AG04450 (cell line): ENCODE measurements at places on chromosomes 4 and X. TPM values are rescaled to one million over a fixed set of nuclear protein-coding genes. Genes with fewer than 3 reads are reported as not detected.

GRCh38 chr4:95548738-95549245, at the start of gene UNC5C:
Gene UNC5C, minus strand, starts transcription at chr4:95548973.
- no peak for DNase-seq

DNA sequence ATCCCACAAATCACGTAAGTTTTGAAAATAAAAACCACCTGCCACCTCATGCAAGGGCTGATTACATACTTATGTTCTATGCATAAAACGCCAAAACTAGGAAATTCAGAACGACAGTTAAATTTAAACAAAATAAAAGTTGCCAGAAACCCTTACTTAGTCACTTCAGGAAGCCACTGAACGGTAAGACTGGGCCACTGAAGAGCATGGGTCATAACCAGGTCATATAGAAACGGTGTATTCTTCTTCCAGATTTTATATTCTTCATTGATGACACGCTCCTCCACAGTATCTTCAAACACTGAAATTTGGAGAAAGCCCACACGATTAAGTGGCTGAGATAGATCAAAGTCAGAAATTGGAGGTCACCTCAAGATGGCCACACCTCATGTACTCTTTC, 1.2 kb downstream of the RBBP7 start:
- no peak for DNase-seq

- no peak for DNase-seq
Observed at GRCh38 chr4:129966175-129966574, 870.2 kb downstream of the C4orf33 start.

- no peak for DNase-seq
Observed at GRCh38 chrX:66039944-66040343, at the start of gene VSIG4. Gene VSIG4, minus strand, starts transcription at chrX:66040080. Its CDS starts 82 bp downstream, at chrX:66039998.

DNA sequence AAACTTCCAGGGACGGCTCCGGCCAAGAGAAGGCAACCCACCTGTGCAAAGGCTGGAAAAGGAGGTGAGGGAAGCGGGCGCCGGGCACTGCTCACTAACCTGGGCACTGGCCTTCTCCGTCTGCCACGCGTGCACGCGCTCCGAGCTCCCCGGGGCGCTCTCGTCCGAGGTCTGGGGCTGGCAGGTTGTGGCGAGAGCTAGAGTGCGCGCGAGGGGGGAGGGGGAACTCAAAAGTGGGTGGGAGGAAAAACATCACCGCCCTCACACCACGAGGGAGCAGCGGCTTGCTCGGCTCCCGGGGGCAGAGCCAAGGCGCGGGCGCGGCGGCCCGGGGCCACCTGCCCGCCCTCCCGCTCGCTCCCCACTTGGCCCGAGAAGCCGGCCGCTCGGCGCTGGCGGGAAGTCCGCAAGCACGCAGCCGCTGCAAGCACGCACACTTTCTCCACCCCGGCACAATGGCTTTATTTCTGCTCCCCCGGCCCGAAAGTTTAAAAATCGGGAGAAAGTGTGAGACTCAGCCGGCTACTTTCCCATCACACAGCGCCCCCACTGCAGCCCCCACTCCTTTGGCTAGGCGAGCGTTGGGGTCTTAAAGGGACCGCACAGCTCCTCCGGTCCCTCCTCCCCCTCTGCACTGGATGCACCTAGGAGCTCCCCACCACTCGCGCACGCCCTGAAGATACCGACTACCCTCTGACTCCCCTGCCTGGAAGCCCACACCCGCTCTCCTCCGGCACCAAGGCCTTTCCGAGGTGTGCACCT, at the start of gene CHRDL1:
CHRDL1 (minus strand) TSS at position 173 of the 762 bp plus-strand sequence. CDS start 3,636 bp downstream, outside the sequence.
- DNase-seq = no peak

- DNase-seq = no peak
Observed at GRCh38 chr4:5018096-5018495, 1.2 kb downstream of the CYTL1 start.

The BCORL1 gene
- polyA plus RNA-seq = 1.0 and 1.7 TPM in 2 replicates

The RHOH gene
- polyA plus RNA-seq = not detected in 2 replicates

The VCX2 gene
- not detected in 2 replicates for polyA plus RNA-seq
